ENCODE measurements at places on chromosomes 5 and 9. TPM values are rescaled to one million over a fixed set of nuclear protein-coding genes. Genes with fewer than 3 reads are reported as not detected.

The TXNDC8 gene
- polyA plus RNA-seq, result not detected

The MEIKIN gene
- polyA plus RNA-seq, result not detected

The FOXD4 gene
- 0.36 TPM for polyA plus RNA-seq

The PPP2R2B gene
- 14.7 TPM for polyA plus RNA-seq

The ITGA2 gene
- 29.3 TPM for polyA plus RNA-seq

The IRX1 gene
- polyA plus RNA-seq, result 56.2 TPM

The PCSK5 gene
- polyA plus RNA-seq, result 15.6 TPM

The TXNDC15 gene
- 80.1 TPM for polyA plus RNA-seq

The NREP gene
- polyA plus RNA-seq, result 972 TPM

The ACOT12 gene
- polyA plus RNA-seq, result 0.91 TPM

The BHMT2 gene
- 63.8 TPM for polyA plus RNA-seq

The KCNV2 gene
- polyA plus RNA-seq, result 0.21 TPM

The C5 gene
- 15.6 TPM for polyA plus RNA-seq

The BASP1 gene
- polyA plus RNA-seq, result 86.5 TPM

- no peak for DNase-seq
Measured at GRCh38 chr9:123312306-123312877, 43.6 kb upstream of the CRB2 start.

GRCh38 chr9:129170229-129170628 lies 7.8 kb downstream of the IER5L start:
- DNase-seq, result no peak

GRCh38 chr5:158718738-158719505 lies 380.8 kb downstream of the EBF1 start:
- no peak for DNase-seq

- DNase-seq, result no peak
Measured at GRCh38 chr9:111897601-111898137, 1.1 kb downstream of the UGCG start.

GRCh38 chr5:83913593-83913992 lies 192.9 kb upstream of the HAPLN1 start:
- DNase-seq, result no peak

GRCh38 chr9:89967527-89967926 lies 362.7 kb downstream of the GADD45G start:
- no peak for DNase-seq

DNA sequence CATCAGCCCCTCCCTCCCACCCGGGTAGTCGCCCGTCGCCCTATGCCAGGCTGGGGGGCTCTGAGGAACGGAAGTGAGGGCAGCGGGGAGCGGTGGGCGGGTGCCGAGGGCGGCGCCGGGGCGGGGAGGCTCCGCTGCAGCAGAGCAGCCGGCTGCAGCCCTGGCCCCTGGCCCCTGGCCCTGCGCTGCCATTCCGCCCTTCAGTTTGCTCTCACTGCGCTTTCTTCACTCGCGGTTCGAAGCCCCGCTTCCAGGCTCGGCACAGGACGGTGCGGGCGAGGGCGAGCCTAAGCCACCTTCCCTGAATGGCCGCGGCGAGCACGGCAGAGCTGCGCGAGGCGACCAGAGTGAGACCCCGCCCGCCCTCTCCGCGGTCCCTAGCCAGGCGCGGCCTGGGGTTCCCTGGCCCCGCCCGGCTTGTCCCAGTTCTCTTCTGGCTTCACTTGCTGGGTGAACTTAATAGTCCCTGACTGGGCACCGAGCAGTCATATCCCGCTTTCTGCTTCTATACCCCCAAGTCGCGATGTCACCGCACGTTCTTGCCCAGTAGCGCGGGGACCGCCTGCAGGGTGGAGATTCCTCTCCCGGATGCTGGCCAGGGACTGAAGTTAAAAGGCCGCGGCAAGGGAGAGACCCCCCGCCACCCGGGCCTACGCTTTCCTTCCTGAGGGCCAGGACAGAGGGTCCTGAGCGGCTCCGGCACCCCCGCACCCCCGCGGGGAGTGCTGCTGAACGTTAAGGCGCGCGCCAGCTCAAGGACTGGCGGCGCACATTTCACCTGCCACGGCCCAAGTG lies 623 bp upstream of the TRIM36 start:
- DNase-seq, result no peak

GRCh38 chr9:21995006-21995665 lies 545 bp downstream of the CDKN2B-AS1 start:
- DNase-seq, result no peak

- DNase-seq, result no peak
Measured at GRCh38 chr9:125659201-125659840, 47.7 kb downstream of the MAPKAP1 start.

DNA sequence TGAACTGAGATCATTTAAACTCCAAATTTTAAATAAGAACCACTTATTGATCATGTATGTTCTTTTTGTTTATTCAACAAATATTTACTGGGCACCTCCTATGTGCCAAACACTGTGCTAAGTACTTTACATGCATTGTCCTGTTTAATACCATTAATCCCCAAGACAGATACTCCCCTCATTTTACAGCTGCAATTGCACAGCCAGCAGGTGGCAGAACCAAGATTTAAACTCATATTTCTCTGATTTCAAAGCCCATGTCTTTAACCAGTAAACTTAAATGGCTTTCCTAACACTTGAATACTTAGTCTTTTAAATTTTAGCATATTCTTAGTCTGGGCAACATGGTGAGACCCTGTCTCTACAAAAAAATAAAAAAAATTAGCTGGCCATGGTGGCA lies 43.4 kb upstream of the KIAA1958 start:
- no peak for DNase-seq

DNA sequence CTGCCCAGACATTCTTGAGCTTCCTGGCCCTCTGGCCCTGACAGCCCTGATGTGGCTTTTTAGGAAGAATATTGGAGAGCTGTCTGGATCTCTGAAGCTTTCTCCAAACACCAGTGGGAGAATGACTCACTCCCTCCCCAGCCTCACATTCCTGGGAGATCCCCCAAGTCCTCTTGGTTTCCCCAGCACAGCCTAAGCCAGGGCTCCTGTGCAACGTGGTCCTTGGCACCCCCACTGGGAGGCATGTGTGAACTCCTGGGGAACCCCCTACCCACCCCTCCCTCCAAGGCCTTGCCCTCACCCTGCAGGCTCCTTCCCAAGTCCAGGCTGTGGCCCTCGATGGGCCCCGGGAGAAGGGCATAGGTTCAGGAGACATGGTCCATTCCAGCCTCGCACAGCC lies 12.7 kb downstream of the GLIPR2 start:
- DNase-seq, result no peak

GRCh38 chr9:22643541-22643940 lies 196.9 kb downstream of the DMRTA1 start:
- no peak for DNase-seq

DNA sequence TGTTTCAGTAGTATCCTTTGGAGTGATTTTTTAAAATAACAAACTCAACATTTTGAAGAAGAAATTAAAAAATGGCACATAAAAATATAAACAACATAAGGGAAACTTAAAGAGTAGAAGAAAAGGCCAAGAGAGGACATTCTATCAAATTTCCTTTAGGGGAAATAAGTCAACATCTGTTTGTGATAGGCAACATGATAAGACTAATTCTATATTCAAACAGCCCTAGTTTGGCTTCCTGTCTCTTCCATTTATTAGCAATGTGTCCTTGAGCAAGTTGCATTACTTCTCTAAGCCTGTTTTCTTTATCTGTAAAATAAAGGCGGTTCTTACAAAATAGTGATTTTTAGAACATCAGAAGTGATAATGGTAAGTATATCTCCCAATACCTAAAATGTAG lies 24.7 kb downstream of the TYRP1 start:
- DNase-seq, result no peak

GRCh38 chr5:399296-400281 lies 43.4 kb upstream of the EXOC3 start:
- peak; percentile 65 for DNase-seq

DNA sequence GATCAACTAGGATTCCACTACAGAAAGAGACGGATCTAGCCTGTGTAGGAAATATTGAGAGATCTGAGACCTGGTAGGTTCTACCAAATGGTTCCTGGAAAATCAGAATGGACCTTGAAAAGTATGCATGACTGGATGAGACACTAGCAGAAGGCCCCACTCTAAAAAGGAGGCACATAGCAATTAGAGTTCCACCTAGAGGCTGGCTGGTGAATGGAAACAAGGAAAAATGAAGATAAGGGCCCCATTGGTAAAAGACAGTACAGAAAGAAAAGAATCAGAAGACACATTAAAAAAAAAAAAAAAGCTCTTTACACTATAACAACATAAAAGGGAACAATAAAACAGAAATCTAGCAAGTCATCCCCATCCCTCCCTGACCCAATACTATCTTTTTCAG lies 518.5 kb downstream of the NR2F1-AS1 start:
- DNase-seq, result no peak

DNA sequence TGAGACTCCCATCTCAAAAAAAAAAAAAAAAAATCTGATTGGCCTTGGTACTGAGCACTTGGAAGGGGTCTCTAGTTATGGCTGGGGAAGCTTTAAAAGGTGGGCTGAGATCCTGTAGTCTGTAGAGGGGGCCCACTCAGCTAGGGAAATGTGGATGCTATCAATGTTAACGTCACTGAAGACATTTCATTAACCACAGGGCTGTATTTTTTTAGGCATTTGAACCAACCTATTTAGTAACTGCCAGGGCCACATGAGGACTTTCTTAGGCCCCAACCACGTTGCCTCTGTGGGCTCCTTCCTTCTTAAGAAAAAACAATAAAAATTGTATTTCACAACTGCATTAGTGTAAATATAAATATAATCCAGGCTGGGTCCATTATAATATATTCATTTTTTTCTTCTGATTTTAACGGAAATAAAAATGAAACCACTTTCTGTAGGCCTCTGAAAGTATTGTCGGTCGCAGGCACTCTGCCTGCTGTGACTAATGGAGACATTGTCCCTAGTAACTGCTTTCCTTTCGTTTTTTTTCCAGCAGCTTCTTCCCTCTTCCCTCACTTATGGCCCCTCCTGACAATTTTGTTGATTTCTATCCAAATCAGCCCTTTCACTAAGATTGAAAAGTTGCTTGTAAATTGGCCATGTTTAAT lies 71.6 kb downstream of the GCNT1 start:
- no peak for DNase-seq

DNA sequence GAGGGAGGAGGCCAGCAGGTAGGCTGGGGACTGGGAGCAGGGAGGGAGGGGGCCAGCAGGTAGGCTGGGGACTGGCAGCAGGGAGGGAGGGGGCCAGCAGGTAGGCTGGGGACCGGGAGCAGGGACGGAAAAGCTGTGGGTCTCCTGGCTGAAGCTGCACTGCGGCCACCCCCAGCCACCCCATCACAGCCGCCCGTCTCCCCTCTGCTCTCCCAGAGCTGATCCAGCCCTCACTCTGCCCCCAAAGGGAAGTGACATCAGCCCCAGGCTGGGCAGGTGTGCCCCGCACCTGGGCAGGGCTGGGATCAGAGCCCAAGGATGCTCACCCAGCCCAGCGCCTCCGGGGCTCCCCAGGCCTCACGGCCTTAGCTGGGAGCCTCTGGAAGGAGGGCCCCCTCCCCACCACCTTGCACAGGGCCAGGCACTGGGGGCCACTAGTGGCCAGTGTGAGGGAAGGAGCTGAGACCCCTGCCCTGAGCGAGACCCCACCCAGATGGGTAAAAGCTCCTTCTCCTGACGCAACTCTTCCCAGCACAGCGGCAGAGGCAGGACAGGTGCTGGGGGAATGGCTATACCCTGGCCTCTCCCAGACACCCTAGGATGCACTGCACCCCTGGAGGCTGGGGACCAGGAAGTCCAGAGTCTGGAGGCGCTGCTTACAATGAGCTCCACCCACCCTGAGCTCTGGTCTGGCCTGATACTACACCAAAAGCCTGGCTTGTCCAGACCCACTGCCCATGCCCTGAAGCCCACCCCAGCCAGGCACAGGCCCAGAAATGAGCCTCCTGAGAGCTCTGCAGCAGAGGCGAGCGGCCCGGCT lies 11.6 kb downstream of the AGPAT2 start:
- DNase-seq, result no peak

- no peak for DNase-seq
Measured at GRCh38 chr5:64417390-64417789, 88.4 kb upstream of the RGS7BP start.

GRCh38 chr5:116557669-116558271 lies 16.9 kb downstream of the SEMA6A start:
- DNase-seq, result no peak

DNA sequence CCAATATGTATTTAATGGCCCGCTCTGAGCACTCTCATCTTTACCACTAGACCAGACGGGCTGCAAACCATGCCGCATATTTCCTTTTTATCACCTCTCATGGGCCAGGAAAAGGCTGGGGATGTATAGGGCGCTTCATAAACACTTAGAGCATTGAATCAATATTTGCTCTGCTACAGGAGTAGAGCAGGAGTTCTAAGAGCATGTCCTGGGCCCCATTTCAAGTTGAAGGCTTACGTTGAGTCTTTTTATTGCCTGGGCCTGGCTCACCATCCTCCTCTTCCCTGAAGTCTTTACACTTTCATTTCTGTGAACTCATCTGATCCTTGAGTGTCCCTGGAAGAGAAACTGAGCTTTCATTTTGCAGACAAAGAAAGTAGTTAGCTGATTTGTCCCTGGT lies 112.4 kb downstream of the FSTL4 start:
- DNase-seq, result no peak

DNA sequence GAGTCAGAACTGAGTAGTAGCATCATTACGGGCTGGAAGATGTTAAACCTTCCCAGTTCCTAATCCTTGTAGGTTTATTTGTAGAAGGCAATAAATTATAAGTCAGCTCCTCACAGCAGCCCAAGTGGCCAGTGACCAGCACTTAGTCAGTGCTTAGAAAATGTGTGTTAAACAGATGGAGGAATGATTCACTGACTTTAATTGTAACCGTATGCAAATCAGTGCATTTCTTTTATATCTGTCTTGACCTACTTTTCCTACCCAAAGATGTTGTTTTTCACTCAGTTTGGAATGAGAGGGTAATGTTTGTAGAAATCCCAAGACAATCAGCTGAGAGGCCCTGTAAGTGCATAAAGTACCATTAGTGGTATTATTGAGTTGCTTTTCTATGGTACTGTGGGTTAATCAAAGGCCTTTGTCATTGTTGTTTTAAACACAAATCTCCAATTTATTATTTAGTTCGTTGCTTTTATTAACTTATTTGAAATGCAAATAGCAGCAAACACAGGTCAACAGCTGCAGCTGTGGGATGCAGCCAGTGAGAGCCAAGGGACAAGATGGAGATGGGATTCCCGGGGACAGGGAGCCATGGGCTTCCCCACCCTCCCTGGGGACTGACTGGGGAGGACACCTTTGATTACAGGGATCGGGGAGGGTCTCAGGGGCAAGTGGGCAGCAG lies 49.8 kb downstream of the MAP1B start:
- peak; percentile 26 for DNase-seq

All from right renal pelvis (tissue), 4 donors.